Anterior cingulate cortex (tissue), 58 donors: ENCODE measurements at places on chromosomes 13 and 19.

DNA sequence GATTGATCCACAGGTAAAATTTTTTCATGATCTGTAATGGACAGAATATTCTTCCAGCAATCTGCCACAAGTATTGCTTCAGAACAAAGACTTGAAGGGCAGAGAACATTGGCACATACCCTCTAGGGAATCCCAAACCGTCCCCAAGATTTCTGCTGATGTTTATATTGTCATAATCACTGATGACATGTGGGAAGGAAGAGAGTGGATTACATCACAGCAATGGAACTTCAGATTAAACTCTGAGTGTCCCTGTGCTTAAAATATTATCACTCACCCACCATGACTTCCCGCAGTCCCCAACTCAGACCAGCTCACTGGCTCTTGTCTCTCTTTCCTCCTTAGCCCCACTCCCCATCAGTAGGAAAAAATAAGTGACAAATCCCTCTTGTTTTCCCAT, 8.5 kb upstream of the TPT1 start:
- DNase-seq: no peak

- no peak for DNase-seq
These were observed 889 bp downstream of the UBL5 start for GRCh38 chr19:9828551-9829063.

GRCh38 chr13:96100457-96101220, 10.7 kb downstream of the HS6ST3 start:
- no peak for DNase-seq

DNA sequence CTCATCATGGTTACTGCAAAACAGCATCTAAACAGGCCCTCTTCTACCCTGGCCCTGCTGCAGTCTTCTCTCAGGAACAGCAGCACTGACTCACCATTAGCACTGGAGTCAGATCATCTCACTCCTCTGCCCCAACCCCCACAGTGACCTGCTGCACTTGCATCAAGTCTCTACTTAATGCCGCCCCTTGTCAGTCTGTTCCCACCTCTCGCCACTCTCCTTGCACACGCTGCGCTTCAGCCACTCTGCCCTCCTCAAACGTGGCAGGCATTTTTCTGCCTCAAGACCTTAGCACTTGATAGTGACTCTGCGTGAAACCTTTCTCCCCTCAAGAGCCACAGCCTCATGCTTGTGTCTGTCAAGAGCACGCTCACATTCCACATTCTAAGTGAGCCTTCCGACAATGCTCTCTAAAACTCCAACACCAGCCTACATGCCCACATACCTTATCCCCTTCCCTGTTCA, 22.1 kb downstream of the MIPEP start:
- DNase-seq: no peak

DNA sequence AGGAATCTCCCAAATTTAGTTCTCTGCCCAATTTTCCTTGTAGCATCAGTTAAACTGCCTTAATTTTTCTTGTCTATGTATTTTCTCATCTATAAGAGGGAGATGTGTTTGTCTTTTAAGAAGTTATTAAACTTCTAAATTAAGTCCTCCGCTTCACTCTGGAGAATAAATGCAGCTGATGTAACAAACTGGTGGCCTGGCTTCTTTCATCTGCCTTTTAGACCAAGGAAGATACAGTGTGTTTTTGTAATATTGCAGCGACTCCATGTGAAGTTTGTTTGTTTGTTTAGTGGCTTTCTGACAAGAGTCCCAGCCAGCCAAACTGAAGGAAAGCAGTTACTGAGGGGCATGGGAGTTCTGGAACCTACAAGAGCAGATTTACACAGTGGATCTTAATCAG, 56.4 kb downstream of the KLF12 start:
- no peak for DNase-seq

- no peak for DNase-seq
These were observed 3.1 kb downstream of the CA11 start for GRCh38 chr19:48642862-48643261.

DNA sequence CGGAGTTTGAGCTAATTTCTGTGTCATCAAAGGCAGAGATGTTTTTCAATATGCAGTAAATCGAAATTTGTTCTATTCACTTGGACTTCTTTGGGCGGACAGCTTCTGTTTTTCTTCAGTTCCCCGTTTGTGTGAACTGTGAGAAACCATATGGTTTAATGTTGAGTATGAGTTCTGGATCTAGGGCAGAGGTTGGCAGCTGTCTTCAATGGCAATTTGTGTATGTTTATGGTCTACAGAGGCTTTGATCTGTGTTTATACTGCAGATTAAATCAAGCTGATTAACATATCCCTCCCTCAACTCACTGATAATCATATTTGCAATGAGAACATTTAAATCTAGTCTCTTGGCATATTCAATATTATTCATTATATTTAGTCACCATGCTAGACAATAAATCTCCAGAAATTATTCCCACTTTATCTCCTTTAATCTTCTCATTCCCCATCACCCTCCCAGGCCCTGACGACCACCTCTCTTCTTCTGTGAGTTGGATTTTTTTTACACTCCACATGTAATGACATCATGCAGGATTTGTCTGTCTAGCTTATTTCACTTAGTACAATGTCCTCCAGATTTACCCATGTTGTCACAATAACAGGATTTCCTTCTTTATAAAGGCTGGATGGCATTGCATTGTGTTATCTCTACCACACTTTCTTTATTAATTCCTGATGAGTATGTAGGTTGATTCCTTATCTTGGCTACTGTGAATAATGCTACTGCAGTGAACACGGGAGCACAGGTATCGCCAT, 9.0 kb downstream of the ZNF331 start:
- DNase-seq: no peak

- no peak for DNase-seq
These were observed 259.2 kb downstream of the RFC3 start for GRCh38 chr13:34076943-34077703.
